ENCODE measurements at places on chromosomes 4 and X. TPM values are rescaled to one million over a fixed set of nuclear protein-coding genes. Genes with fewer than 3 reads are reported as not detected.

- no peak for DNase-seq
Measured at GRCh38 chr4:85302756-85303155, 172.2 kb upstream of the ARHGAP24 start.

DNA sequence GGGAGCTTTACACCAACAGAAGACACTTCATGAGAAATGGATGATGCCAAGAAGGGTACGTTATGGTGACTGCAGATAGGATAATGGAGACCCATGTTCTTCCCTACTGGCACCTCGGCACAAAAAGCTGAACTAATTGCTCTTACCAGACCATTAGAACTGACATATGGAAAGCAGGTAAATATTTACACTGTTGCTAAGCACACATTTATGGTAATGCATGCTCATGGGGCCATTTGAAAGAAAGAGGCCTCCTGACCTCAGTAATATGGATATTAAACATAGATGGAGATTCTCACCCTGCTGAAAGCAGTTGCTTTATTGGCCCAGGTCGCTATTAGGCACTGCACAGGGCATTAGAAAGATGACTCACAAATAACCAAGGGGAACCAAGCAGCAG lies 1759.6 kb downstream of the C4orf33 start:
- no peak for DNase-seq

GRCh38 chr4:101953949-101954348 lies 163.4 kb downstream of the BANK1 start:
- DNase-seq = no peak

The ANK2 gene
- total RNA-seq = under 0.01 TPM

- DNase-seq = no peak
Measured at GRCh38 chrX:79078114-79078513, 66.4 kb upstream of the GPR174 start.

The EGFL6 gene
- not detected for total RNA-seq

- no peak for DNase-seq
Measured at GRCh38 chr4:113788888-113789287, 27.4 kb upstream of the CAMK2D start.

DNA sequence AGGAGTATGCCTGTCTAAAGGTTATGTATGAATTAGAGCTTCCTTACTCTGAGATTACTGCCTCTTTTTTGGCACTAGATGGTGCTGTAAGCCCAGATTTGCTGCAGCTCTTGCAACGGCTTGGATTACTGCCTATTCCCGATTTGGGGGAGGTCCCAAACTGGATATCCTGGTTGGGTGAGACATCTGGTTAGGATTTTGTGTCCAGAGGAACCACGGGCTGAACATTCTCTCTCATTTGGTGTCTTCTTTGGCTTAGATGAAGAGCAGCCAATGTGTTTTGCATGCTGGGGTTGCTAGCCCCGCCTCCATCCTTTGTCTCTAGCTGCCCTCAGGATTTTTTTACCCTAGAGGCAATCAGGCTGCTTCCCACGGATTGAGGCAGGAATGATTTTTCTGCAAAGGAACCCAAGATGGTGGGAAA lies 31.9 kb downstream of the F8A1 start:
- DNase-seq = peak; percentile 51

- no peak for DNase-seq
Measured at GRCh38 chr4:117400039-117400835, 314.9 kb upstream of the TRAM1L1 start.

- DNase-seq = no peak
Measured at GRCh38 chrX:120111611-120112010, 4.1 kb downstream of the RHOXF1 start.

The NPY2R gene
- under 0.01 TPM for total RNA-seq

DNA sequence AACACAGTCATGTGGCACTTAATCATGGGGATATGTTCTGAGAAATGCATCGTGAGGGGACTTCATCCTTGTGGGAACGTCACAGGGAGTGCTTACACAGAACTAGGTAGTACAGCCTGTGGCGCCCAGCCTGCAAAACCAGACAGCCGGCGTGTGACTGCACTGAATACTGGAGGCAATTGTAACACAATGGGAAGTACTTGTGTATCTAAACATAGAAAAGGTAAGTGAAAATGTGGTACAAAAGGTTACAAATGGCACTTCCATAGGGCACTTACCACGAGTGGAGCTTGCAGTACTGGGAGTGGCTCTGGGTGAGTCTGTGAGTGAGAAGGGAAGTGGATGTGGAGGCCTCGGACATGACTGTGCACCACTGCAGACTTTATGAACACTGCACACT lies 5.2 kb downstream of the TLR3 start:
- no peak for DNase-seq

- no peak for DNase-seq
Measured at GRCh38 chrX:134566506-134566905, 91.8 kb downstream of the PLAC1 start.

DNA sequence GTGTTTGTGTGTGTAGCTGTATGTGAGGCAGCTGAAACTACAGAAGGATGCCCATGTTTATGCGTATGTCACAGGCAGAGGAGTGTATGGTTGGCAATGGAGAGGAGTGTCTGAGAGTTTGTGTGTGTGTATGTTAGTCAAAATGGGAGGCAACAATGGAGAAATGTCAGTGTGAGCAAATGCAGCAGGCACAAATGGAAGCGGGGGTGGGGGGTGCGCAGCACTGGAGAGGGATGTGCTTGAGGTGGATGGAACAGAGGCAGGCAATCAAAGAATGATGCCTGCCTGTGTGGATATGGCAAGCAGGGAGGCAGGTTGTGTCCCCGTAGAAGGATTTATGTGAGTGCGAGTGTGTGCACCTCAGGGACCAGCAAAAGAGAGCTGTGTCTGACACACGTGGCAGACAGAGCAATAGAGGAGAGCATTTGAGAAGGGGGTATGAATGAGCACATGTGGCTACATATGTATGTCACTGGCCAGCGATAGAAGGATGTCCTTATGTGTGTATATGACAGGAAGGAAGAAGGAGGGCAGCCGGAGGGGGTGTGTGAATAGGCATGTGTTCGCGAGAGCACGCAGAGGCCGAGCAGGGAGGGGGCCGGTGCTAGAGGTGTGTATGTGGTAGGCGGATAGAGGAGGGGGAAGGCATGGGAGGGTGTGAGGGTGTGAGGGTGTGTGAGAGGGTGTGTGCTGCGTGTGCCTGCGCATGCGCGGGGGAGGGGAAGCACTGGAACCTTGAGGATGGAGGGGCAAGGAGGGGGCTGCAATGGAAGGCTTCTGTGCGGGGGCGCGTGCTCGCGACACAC lies 1.1 kb downstream of the PJA1 start:
- DNase-seq = peak; percentile 26

DNA sequence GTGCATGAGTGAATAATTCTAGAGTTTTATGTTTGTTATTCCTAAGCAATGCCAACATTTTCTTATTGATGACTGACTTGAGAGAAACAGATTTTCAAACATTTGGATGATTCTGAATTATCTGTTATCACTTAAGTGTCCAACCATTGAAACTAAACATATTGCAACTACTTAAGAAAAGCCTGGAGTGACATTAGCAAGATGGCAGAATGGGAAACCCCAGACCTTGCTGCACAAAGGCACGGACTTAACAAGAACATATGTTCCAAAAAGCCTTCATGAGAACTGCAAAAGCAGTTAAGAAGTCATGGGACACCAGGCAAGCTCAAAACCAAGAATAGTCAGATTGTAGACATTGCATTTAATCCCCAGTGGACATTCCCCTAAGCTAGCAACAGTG lies 215.1 kb downstream of the DCHS2 start:
- DNase-seq = no peak

DNA sequence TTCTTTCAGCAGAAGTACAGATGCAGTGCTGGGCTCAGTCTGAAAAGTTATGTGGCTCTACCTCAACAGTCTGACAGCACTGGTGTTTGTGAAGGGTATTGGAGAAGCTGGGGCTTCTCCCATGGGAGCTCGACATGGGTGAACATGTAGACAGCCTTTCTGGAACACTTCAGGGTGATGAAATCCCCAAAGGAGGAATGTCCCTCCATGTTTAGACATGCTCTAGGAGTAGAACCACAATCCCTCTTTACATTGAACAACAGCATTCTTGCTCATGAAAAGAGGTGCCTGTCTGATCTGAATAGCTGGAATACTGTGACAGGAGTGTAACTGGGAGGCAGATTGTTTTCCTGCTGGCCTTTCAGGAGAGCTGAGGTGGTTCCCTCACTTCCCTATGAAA lies 53.8 kb upstream of the NAP1L2 start:
- DNase-seq = no peak

The GATA1 gene
- 32.6 TPM for total RNA-seq

DNA sequence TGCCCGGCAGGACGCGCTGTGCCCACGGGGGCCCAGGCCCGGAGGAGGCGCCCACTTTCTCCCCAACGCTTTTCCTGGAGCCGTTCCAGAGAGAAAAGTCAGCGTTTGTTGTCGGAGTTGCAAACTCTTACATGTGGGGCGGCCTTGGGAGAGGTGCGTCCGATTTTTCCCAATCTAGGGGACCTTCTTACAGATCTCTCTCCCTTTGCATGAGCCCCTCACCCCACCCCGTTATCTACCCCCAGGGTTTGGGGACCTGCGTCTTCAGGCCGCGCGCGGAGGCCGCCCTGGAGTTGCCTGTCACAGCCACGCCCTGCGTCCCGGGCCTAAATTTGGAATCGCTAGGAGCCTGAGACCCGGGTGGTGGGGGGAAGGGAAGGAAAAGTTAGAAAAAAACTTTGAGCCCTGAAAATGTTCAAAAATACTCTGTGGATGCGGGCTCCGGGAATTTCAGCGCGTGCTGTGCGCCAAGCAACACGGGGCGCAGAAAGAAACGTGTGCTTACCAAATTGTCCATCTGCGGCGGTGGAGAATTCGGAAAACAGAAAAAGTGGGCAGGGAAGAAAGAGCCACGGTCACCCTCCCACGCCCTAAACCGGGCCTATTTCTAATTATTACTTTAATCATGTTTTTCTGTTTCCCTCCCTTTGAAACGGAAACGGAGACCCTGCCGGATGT lies 587 bp downstream of the CD99 start:
- no peak for DNase-seq

DNA sequence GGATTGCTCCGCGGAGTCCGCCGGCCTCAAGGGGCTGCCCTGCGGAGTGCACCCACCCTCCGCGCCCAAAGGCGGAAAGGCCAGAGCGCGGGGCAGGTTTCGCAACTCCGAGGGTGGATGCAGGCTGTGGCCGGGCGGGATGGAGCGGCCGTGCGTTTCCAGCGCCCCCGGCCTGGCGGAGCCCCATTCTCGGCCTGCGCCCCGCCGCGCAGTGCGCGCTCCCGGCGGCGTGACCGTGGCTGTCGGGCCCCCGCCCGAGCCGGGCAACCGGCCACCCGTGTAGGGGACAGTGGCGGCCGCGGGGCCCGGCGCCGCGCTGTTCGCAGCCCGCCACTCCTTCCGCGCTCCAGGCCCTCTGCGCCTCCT lies 331 bp downstream of the SETD7 start:
- DNase-seq = no peak

GRCh38 chrX:63439580-63439979 lies 88.4 kb upstream of the SPIN4 start:
- no peak for DNase-seq

The IL15 gene
- 4.0 TPM for total RNA-seq

Measured in hematopoietic multipotent progenitor cell (in vitro differentiated cells).